ENCODE measurements at places on chromosomes 12 and 14. TPM values are rescaled to one million over a fixed set of nuclear protein-coding genes. Genes with fewer than 3 reads are reported as not detected.

HPD gene
- polyA plus RNA-seq: 0.34 TPM

MORN3 gene
- polyA plus RNA-seq: 1.9 TPM

CIDEB gene
- polyA plus RNA-seq: 16.6 TPM

CLEC1A gene
- 19.6 TPM for polyA plus RNA-seq

RNASE3 gene
- 1.6 TPM for polyA plus RNA-seq

CD9 gene
- polyA plus RNA-seq: 154 TPM

NOVA1 gene
- polyA plus RNA-seq: 19.0 TPM

LRFN5 gene
- 5.7 TPM for polyA plus RNA-seq

PTCSC3 gene
- polyA plus RNA-seq: 4.5 TPM

PPP4R4 gene
- polyA plus RNA-seq: 1.1 TPM

SERPINA9 gene
- not detected for polyA plus RNA-seq

TIGAR gene
- polyA plus RNA-seq: 2.4 TPM

SERPINA6 gene
- polyA plus RNA-seq: 0.06 TPM

NUP107 gene
- 76.2 TPM for polyA plus RNA-seq

DAO gene
- polyA plus RNA-seq: not detected

PPP1R1A gene
- 6.9 TPM for polyA plus RNA-seq

SMOC1 gene
- 1.4 TPM for polyA plus RNA-seq

SDR9C7 gene
- 0.24 TPM for polyA plus RNA-seq

TPH2 gene
- 0.13 TPM for polyA plus RNA-seq

WASHC4 gene
- polyA plus RNA-seq: 91.9 TPM

TAS2R19 gene
- polyA plus RNA-seq: 1.5 TPM

DDN gene
- 0.05 TPM for polyA plus RNA-seq

RTN1 gene
- polyA plus RNA-seq: 4.4 TPM

SYCP3 gene
- 2.9 TPM for polyA plus RNA-seq

MDM2 gene
- 89.6 TPM for polyA plus RNA-seq

ABCD2 gene
- polyA plus RNA-seq: 0.14 TPM

GARIN6 gene
- not detected for polyA plus RNA-seq

TAS2R46 gene
- polyA plus RNA-seq: 0.26 TPM

TBX3 gene
- polyA plus RNA-seq: 119 TPM

TAS2R43 gene
- polyA plus RNA-seq: 1.0 TPM

PTGES3 gene
- polyA plus RNA-seq: 265 TPM

OAS2 gene
- polyA plus RNA-seq: 12.1 TPM

KLHDC1 gene
- 6.7 TPM for polyA plus RNA-seq

AQP2 gene
- 0.17 TPM for polyA plus RNA-seq

PMEL gene
- 2.7 TPM for polyA plus RNA-seq

PAWR gene
- polyA plus RNA-seq: 71.3 TPM

RASSF9 gene
- 18.0 TPM for polyA plus RNA-seq

CEBPE gene
- polyA plus RNA-seq: 0.23 TPM

RFX4 gene
- polyA plus RNA-seq: not detected

A2M gene
- polyA plus RNA-seq: 2,062 TPM

GLT1D1 gene
- 2.3 TPM for polyA plus RNA-seq

PTPRO gene
- 0.91 TPM for polyA plus RNA-seq

CCDC184 gene
- 0.28 TPM for polyA plus RNA-seq

VDR gene
- polyA plus RNA-seq: 1.3 TPM

Measured in right lung (tissue), 10 donors.